CD4-positive, alpha-beta T cell treated with Interferon gamma for 1 hour (primary cell): ENCODE measurements at places on chromosomes 4 and X.

GRCh38 chr4:110994781-110995180, 371.9 kb upstream of the PITX2 start:
- no peak for DNase-seq

- DNase-seq, result no peak
Observed at GRCh38 chr4:123312951-123313592, 83.5 kb upstream of the SPRY1 start.

DNA sequence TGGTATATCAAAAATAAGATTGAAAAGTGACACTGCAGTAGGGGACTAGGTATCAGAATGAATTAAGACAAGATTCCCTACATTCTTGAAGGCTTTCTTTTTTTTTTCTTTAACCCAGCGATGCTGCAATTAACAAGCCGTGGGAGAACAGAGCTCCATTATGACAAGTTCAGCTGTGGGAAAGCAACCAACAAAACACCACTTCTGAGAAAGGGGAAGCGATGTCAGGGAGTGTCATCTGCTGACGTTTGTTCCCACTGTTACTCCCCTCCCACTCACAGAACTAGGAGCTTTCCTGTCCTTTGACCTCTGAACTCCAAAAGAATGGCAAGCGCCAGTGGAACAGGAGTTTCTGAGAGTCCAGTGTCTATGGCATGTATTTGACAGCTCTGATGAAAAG, 90.2 kb upstream of the SLITRK2 start:
- DNase-seq, result no peak

GRCh38 chr4:121806411-121806810, 5.3 kb downstream of the EXOSC9 start:
- DNase-seq, result no peak

DNA sequence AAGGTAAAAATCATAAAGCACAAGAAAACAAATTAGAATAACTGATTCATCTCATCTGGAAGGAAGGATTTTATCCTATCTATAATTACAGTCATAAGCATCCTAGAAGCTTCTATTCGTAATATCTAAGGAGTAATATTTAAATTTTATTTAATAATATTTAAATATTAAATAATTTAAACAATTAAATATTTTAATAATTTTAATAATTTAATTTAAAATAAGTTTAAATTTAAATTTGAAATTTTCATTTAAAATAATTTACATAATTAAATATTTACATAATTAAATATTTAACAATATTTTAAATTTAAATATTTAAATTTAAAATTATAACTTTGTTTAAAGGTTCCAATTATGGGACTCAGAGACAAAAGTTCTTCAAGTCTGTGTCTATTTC, 127.5 kb upstream of the GK2 start:
- no peak for DNase-seq

GRCh38 chrX:154443479-154443910, 446 bp upstream of the FAM50A start:
- no peak for DNase-seq

DNA sequence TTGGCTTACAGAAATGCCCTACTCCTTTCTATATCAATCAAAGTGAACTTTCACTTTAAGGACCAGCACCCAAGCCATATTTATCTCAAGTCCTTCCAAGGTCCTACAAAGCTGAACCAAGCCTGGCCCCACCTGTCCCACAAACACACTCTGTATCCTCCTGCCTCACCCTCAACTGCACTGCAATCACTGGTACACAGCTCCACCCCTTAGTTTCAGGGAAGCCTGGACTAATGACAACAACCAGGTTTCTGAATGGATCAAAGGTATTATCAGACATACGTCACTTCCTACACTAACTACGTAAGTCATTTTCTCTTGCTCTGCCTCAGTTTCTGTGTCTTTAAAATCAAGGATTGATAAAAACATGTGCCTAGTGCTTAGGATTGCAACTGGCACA, 205.6 kb upstream of the HS3ST1 start:
- DNase-seq, result no peak

DNA sequence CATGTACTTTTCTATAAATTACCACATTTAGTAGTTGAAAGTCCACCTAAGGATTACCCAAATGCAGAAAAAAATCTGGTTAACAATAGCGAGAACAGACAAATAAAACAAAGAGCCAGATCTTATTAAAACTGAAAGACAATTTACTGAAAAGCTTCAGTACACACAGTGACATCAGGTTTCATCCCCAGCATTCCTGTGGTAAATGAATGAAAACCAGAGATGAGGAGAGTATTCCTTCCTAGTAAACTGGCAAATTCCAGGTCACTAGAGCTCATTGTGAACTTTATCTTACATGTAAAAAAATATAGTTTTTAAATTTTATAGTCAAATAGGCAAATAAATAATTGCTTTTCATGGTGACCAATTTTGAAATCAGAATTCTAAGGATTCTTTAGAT, 1290.5 kb downstream of the ADGRL3 start:
- DNase-seq, result no peak

DNA sequence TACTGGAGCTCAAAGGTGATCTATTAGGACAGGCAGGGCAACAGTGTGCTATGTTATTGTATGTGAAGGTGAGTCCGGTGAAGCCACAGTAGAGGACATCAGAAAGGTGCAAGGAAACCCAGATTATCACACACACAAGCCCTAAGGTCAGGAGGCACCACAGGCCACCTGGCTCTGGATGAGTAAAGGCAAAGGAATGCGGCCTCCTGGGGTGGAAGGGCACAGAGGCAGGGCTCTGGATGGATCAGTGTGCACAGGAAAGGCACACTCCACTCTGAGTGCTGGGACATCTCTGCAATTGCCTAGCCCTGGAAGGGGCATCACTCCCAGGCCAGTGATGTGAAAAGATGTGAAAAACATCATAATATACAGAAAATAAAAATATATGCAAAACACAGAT, 683.5 kb downstream of the TRIML1 start:
- no peak for DNase-seq

DNA sequence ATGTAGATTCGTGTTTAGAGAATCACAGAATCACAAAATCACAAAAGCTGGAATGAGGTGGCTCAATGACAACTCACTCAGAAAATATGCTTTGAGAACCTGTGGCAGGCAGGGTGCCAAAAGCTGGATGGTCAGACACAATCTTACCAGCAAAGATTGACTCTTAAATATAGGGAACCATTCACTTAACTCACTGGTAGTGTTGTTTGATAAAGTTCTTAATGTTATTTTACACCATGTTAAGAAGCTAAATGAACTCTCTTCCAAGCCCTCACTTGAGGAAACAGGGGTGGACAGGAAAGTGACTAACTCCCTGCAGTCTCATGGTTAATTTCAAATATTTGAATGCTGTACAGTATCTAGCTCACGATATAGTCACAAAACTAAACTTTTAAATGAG, 5.7 kb upstream of the SCOC start:
- DNase-seq, result no peak

DNA sequence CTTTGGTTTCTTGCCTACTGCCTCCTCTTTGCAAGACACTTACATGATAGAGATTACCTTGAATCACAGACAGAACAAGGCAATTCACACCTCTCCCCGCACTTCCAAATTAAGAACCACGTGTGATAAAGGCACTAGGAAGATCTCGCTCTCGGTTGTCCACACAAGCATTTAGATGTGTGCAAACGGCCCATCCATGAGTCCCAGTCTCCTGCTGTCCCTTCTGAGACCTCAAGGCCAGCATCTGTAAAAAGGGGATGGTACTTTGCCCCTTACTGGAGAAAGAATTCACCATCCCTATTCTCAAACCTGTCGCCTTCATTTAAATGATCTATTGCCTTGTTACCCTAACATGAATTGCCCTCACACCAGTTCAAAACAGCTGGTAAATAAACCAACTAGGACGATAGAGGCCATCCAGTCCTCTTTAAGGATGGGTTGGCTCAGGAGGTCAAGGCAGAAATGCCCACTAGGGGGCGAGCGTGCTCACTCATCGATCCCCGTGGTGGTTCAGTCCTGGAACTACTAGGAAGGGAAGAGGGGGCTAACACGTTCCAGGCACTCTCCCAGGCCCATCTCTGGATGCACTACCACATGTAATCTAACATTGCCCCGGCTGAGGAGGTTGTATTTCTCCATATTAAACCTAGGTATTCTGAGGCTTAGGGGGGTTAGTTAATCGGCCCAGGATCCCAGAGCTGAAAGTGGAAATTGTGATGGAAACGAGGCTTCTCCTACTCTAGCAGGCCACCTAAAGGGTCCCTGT, 95.8 kb downstream of the DHX15 start:
- DNase-seq, result peak; percentile 25

DNA sequence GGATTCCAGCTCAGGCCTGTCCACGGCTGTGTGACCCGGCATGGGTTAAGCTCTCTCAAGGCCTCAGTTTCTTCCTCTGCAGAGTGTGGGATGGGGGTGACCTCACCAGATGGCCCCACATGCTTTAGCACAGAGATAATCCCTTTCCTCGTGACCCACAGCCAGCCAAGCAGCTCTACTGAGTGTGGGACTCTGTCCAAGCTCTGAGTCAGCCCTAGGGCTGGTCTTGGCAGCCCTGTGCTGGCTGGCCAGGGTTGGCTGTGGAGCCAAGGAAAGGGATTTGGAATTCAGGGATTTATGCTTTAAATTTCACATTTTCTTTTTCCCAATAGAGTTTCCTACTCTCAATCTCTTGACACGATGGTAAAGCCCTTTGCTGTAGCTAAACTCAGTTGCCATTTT, 19.7 kb upstream of the SPON2 start:
- DNase-seq, result no peak

- DNase-seq, result no peak
Observed at GRCh38 chr4:173212379-173212778, 43.8 kb downstream of the GALNT7 start.

GRCh38 chr4:121614101-121614500, 82.7 kb downstream of the ANXA5 start:
- no peak for DNase-seq

GRCh38 chr4:61342061-61342460, 141.9 kb downstream of the ADGRL3 start:
- no peak for DNase-seq

DNA sequence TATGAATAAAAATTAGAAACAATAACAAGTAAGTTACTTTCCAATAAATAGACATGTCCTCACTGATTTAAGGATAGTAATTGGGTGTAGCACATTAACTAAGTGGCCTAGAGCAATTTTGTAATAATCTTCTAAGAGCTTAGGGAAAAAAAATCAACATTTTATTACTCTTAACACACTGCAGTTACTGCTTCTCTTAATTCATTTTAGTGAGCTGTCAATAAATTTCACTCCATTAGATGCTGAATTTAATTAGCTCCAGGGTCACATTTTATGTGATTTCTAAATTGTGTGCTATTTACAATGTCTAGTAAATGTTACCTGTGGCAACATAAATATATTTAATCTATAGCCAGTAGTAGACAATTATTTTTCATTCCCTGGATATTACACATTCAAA, 612.0 kb downstream of the C4orf33 start:
- no peak for DNase-seq

- no peak for DNase-seq
Observed at GRCh38 chrX:125137521-125137920, 182.2 kb upstream of the TEX13C start.

- no peak for DNase-seq
Observed at GRCh38 chr4:83358410-83358809, 23.8 kb upstream of the HPSE start.

GRCh38 chr4:187840814-187841213, 154.8 kb upstream of the ZFP42 start:
- no peak for DNase-seq

GRCh38 chr4:181819946-181820345, 423.3 kb upstream of the TENM3 start:
- DNase-seq, result no peak

DNA sequence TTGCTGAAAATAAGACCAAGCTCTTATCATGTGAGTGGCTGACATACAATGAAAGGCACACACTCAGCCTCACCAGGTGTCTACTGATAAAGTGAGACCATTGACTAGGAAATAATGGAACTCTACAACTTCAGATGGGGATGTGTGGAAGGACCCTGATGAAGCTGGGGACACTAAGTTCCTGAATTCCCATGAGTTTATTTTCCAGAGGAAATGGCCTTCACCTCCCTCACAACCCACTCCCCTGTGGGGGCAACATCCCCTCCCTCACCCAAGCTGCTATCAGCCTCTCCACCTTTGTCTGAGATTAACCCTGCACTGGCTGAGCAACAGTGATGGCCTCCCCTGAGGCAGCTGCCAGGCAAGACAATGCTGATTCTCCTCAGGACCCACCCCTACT, 55.2 kb upstream of the SMARCAD1 start:
- no peak for DNase-seq

- DNase-seq, result no peak
Observed at GRCh38 chr4:47543331-47543730, 58.3 kb downstream of the ATP10D start.

DNA sequence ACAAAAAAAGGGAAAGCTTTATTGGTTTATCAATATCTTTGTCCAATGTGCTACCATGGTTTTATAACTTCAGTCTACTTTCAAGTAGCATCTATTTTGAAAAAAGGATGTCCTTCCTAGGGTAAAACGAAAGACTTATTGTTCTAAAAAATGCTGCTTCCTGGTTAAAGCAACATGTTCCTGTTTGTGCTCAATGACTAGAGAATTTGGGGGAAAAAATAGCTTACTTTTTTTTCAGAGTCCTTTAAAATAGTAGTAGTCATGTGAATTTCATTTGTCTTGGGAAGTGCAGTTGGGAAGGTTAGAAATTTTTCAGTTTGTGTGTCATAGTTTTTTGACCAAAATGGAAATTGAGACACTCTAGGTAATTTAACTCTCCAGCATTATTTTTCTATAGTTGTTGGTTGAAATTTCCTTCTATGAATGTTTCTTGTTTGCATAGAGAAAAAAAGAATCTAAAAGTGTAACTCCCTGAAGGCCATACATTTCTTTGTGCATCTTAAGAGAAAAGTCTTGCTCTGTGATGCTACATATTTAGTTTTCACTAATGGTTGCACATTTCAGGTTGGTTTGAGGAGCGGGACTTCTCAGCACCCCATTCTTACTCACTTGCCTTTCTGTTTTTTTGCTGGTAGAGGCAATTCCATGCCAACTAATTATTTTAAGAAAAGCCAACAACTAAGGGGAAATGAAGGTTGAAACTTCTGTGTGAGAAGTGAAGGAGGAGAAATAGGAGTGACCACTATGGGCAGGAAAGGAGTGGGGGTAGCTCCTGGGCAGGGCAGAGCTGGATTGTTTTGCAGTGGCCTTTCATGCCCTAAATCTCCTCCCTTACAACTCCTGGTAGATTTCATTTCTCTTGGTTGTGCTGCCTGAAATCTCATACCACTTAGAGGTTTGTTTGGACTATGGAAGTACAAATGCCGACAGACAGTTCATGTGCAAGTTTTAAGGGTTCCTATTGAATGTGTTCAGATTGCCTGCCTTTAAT, 76.4 kb downstream of the RAPGEF2 start:
- DNase-seq, result no peak

DNA sequence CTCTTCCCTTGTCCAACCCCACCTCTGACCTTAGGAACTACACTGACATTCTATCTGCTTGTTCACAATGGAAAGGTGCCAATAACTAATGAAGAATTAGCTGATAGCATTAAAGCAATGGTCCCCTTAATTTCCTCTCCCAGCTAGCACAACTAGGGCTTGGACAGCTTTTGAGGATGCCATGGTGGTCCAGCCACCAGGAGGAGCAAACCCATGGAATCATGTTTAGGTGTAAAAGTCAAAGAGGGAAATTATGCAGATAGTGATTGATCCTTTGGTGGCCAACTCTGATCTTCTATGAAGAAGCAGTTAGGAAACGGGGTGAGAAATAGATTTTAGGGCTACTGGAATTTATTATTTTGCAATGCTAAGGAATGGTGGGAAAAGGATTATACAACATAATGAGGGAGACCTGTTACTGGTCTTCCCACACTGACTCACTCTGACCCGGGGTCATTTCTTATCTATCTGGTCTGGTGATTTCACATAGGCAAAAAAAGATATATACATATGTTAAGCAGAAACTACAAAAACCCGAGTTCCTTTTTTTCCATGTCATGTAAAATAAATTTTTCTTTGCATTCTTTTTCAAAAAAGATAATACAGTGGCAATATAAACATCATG, 45.8 kb upstream of the FBXW7 start:
- DNase-seq, result no peak
